Activated T-cell treated with anti-CD3 and anti-CD28 coated beads, Interleukin-2, amount 50 U/mL, for 72 hours (primary cell): ENCODE measurements at places on chromosomes 2 and 18.
A peak's percentile ranks its signal among the peaks of the same experiment; 100 is the strongest.

DNA sequence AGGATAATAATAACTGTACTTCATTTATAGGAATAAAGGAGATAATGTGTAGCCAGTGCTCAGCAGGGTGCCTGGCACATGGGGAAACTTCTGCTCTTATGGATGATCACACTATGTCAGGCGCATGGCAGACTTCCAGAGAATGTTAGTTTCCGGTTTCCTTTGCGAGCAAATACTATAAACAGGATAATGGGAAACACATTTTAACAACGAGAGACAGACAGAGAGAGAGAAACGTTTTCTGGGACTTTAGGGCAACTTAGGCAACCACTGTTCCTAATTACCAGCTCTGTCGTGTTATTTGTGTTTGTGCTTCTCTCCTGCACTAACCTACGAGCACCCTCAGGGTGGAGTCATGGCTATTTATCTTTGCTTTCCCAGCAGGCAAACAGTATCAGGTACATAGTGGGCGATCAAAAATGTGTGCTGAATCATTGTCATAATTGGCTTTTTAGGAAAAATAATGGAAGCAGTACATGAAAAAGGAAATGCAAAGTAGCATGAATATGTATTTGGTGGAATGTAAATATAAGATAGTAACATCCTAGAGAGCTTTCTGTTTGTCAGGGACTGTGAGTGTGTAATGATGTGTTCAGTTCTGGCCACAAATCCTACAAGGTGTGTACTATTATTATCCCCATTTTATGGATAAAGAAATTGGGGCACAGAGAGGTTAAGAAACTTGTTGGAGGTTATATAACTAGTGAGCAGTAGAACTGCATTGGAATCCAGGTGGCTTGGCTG lies 36.8 kb upstream of the IGFBP2 start:
- no peak for DNase-seq

DNA sequence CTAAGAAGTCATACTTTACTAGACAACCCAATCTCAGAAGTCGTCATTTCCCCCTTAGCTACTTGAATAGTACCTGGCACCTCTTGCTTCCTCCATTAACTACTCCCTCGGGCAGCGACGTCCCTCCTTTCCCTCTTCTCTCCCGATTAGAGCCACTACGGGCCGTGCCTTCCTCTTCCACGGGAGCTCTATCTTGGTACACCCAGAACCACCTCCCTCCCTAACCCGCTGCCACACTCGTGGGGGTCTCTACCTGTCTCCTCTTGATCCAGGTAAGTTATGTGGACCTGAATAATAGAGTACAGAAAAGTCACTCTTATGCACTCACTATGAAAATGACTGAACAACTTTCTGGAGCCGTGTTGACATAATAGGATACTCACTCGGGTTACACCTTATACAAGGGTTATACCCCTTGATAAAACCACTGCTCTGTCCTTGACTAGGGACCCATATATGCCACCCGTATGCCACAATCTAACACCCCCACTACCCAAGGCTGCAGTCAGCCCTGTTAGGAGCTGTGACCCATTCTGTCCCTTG lies 595 bp upstream of the HDHD2 start:
- DNase-seq, result peak; percentile 8

- DNase-seq, result no peak
Observed at GRCh38 chr2:120896901-120897300, 161.2 kb downstream of the GLI2 start.

DNA sequence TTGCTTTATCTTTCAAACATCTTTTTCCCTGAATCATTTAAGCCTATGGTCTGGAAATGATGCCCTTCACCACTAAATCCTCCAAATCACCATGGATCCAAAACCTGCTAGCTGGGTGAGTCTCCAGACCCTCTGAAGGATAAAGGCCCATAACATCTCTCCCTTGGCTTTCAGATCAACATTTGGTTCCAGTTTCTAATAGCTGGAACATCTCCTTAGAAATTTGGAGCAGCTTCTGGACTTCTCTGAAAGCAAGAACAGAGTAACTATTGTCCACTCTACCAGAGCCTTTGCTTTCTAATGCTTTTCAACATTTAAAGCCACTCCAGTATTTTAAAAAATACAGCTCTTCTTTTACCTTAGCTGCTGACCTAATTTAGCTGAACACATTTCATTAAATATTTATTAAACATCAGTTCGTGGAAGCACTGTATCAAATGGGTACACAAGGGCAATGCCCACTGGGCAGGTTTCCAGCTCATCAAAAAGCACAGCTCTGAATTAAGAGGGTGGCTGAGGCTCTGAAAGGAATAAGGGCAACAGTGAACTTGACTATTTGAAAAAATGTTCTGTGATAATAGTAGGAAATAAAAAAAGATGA lies 75.3 kb downstream of the GALNT3 start:
- no peak for DNase-seq

GRCh38 chr18:57951117-57951796 lies 92.8 kb upstream of the NEDD4L start:
- no peak for DNase-seq

GRCh38 chr2:23350792-23351355 lies 34.1 kb upstream of the KLHL29 start:
- DNase-seq, result no peak
